T-cell (primary cell): ENCODE measurements at places on chromosomes 4 and X.

DNA sequence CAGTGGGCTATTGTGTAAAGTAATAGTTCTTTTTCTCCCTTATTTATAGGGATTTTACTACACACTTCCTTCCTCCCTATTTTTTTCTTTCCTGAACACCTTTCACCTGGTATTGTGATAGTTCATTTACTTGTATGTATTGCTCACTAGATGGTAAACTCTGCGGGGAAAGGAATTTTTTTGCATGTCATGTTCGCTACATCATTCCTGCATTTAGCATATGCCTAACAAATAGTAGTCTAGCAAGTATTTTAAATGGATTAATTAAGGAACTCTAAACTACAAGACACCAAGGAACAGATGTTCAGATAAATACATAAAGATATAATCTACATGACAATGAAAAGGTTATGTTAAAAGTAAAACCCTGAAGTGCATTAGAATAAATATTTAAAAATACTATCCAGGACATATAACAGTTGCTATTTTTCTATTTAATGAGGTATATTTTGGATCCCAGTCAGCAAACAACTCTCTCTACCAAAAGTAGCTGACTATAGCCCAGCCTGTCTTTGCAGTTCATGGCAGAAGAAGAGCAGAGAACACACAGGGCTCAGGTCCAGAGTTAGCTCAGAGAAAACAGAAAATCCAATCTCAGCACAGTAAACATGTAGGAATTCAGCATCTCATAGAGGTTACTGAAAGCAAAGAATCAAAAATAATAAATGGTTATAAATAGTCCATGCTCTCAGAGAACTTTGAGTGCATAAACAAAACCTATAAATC, 87.8 kb downstream of the PACRGL start:
- no peak for DNase-seq

- no peak for DNase-seq
These were observed 55.8 kb downstream of the PAK3 start for GRCh38 chrX:111151764-111152163.

- no peak for DNase-seq
These were observed 25.6 kb downstream of the TXK start for GRCh38 chr4:48108309-48109073.

DNA sequence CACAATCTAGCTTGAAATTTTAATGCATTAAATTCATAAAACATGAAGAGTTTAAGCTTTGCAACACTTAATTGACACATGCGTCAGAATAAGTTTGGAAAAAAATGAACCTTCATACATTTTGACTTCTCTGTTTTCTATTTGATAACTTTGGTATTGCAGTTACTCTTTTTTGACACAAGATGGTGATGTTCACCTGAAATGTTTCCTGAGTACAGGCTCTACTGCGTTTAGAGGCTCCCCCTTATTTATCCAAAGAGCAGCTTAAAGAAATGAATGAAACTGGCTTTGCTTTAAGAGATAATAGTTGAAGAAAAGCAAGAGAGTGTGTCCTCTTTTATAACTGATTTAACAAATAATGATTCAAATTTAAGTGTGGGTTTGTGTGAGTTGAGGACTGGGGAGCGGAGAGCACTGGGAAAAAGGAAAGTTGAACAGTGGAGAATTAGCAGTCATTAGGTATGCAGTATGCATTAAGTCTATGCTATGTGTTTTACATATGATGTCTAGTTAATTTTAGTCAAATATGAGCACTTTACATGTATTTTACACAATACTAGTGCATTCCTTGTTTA, 180.6 kb upstream of the NUDT6 start:
- DNase-seq, result no peak

- no peak for DNase-seq
These were observed 263.3 kb downstream of the EVC2 start for GRCh38 chr4:5444918-5445517.

GRCh38 chrX:40484408-40485091, 96.2 kb upstream of the ATP6AP2 start:
- DNase-seq, result no peak

DNA sequence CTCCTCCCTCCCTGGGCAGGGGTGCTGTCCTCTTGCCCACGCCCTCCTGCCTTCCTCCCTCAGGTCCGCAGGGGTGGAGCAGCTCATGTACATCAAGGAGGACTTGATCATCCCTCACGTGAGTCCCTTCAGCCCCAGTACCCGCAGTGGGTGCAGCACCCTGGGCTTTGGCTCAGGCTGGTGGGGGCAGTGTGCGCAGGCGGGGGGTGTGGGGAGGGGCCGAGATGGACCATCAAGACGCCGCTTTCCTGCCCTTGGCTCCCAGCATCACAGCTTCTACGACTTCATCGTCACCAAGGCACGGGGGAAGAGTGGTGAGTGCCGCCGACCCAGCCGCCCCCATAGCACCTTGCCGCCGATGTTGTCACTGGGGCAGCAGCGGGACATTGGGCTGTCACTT, 5.7 kb downstream of the FAM50A start:
- DNase-seq, result no peak

DNA sequence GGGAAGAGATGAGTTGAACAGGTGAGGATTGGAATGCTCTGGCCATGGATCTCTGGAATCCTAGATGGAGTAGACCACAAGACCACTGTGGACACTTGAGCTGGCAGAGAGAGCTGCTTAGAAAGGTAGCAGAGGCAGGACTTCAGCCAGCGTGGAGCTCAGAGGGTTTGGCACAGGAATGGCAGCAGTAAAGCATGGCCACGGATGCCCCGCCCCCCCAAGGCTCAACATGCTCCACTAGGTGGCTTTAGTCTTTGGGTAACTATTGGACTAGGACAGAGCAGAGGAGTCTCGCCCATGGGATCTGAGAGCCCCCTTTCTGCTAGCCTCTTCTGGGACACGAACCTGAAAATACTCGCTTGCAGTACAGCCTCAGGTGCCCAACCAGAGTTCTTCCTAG, 150.1 kb upstream of the NEIL3 start:
- DNase-seq, result no peak

- DNase-seq, result no peak
These were observed 25.2 kb downstream of the LEF1 start for GRCh38 chr4:108143515-108143914.

GRCh38 chrX:134855751-134856150, 135.0 kb upstream of the SMIM10 start:
- no peak for DNase-seq

GRCh38 chr4:137082061-137082460, 450.2 kb downstream of the PCDH18 start:
- no peak for DNase-seq

DNA sequence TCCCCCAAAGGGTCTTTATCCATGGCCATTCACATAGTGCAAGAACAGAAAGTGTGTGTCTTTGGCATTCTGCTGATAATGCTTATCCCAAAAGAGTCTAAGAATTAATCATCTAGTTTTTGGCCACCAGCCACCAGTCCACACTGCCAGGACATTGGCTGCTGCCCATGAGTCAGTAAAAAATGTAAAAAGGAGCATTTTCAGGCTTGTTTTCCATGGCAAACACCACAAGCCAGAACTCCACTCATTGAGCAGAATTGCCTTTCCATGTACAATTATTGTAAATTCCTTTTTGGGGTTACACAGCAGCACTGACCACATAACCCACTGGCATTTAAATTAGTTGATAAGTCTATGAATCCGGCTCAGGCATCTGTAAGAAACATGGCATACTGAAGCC, 89.2 kb upstream of the PRDX4 start:
- no peak for DNase-seq

DNA sequence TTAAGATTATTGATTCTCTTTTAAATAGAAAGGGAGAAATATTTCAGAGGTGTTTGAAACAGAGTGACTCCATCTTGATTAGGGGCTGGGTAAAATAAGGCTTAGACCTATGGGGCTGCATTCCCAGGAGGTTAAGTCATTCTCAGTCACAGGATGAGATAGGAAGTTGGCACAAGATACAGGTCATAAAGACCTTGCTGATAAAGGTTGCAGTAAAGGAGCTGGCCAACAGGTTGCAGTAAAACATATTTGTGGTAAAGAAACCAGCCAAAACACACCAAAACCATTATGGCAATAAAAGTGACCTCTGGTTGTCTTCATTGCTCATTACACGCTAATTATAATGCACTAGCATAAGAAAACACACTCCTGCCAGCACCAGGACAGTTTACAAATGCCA, 165.0 kb downstream of the SPIN4 start:
- no peak for DNase-seq

DNA sequence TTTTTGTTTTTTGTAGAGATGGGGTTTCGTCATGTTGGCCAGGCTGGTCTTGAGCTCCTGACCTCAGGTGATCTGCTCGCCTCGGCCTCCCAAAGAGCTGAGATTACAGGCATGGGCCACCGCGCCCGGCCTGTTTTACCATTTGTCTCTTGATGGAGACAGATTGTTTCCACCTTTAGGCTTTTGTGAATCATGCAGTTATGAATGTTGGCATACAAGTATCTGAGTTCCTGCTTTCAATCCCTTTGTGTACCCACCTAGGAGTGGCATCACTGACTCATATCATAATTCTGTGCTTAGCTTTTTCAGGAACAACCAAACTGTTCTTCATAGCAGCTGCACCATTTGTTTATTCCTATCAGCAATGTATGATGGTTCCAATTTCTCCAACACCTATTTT, 20.2 kb upstream of the MGST2 start:
- DNase-seq, result no peak

- no peak for DNase-seq
These were observed 790.0 kb downstream of the PCDH18 start for GRCh38 chr4:136742333-136742732.

DNA sequence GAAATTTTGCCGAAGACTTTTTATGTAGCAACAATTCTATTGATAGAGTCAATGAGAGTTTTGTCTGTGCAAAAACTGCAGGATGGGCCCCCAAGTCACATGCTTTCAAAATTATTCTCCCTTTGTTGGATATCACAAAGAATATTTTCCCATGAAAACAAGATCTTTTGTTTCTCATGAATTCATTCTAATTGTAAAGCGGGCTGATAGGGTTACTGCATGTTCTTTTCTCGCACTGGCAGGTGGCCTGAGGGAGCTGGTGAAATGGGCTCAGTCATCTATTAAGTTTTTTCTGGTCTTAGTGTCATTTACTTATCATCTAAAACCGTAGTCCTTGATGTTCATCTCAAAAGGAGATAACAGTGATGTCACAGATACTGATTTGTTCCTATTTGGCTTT, 44.2 kb downstream of the MID1IP1 start:
- DNase-seq, result no peak

GRCh38 chrX:12583543-12583942, 207.7 kb upstream of the PRPS2 start:
- no peak for DNase-seq

GRCh38 chr4:33930497-33930896, 2313.8 kb downstream of the ARAP2 start:
- DNase-seq, result no peak

GRCh38 chrX:12700745-12701144, 90.5 kb upstream of the PRPS2 start:
- no peak for DNase-seq

DNA sequence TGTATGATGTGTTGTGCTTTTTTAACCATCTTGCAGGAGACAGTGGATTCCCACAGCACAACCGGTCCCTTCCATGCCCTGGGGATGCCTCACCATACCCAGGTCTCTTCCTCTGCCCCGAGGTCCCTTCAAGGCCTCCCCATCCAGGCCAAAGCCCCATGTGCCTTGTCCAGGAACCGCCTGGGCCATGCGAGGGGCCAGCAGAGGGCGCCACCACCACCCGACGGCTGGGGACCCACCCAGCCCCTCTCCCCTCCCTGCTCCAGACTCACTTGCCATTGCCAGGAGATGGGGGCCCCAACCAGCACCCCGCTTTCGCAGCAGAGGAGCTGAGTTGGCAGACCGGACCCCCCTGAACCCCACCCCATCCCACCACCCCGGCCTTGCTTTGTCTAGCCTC, 485.5 kb downstream of the TRAM1L1 start:
- no peak for DNase-seq

DNA sequence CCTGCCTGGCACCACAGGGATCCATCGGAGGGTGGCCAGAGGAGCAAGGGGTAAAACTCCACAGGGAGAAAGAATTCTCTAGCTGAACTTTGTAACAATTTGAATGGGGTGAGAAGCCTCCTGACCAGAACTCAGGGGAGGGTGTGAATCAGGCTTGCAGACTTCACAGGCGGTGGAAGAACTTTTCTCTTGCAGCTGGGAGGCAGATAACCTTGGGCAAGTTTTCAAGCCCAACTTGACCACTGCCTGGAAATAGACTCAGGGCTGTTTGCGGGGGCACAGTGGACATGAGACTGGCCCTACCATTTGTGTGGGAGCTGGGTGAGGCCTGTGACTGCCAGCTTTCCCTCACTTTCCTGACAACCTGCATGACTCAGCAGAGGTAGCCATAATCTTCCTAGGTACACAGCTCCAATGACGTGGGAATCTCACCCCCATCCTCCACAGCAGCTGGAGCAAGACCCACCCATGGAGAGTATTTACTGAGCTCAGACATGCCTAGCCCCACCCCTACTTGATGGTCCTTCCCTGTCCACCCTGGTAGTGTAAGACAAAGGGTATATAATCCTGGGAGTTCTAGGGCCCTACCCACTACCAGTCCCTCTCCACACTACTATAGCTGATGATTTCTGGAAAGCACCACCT, 210.0 kb upstream of the AGTR2 start:
- no peak for DNase-seq

- DNase-seq, result no peak
These were observed 96.7 kb upstream of the RAPGEF2 start for GRCh38 chr4:159006202-159006601.

DNA sequence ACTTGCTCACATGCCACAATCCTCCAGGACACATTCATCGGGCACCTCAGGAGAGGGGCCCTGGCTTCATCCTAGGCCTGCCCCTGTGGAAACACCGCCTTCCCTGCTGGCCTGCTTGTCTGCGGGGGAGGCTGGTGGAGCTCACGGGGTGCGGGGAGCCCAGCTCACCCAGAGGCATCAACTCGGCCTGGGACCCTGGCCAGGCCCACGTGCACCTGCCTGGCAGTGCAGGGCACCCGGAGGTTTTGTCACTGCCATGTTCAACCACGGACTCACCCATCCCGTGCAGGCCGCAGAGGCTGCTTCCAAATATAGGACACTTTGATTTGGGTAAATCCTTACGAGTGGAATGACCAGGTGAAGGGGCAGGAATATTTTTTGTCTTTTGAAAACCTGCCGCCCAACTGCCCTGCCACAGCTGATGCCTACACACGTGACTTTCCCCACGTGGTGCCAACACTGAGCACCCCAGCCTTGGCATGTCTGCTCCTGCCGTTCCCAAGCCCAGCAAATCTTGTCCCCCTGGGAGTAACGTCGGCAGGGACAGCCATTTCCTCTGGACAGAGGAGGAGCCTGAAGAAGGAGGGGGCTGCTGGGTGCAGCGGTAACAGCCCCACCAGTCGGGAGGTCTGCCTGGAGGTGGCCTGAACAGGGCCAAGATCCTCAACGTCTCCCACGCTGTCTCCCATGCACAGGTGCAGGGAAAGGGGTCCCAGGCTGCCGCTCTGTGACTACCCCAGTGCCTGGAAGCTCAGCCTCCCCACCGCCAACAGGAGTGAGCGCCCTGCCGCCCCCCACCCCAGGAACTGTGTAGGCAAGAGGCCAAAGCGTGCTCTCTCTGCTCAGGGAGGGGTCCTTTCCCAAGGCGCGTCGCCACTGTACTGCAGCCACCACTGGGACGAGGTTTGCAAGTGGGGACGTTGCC, 8.5 kb downstream of the MXD4 start:
- no peak for DNase-seq
